ENCODE measurements at places on chromosomes 6 and 20.

DNA sequence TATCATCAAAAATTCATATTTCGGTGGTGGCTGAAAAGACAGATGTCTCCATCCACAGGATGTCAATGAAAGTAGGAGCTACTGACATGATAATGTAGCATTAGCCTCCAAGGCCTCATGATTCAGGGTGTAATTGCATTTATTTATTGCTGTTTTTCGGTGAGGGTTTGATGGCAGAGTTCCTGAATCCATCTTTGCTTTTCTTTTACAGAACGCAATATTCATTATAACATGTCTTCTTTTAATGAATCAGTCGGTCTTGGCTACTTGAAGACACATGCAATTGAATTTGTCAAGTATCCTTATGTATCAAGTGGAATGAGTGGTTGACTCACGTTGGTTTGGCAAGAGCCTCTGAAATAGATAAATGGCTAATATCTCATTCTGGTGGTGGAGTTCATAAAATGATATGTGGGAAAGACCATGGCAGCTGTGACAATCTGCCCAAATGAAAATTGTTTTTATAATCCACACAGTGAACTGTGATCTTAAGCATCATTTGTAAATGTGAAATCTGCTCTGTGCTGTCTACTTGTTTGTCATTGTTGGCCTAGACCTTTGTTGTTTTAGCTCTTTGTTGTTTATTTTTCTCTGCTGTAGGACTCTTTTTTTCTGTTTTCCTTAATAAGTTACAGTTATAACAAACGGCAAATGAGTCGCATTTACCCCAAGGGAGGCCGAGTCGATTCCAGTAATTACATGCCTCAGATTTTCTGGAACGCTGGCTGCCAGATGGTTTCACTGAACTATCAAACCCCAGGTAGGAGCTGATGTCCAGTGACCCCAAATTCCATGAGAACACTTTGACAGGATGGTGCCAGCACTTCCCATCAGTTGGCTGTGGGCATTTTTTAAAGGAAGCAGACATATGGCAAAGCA is 105.7 kb upstream of the LAMP5 start:
- no peak for DNase-seq

- no peak for DNase-seq
These were observed 92.7 kb upstream of the ARMC2 start for GRCh38 chr6:108755257-108756240.

DNA sequence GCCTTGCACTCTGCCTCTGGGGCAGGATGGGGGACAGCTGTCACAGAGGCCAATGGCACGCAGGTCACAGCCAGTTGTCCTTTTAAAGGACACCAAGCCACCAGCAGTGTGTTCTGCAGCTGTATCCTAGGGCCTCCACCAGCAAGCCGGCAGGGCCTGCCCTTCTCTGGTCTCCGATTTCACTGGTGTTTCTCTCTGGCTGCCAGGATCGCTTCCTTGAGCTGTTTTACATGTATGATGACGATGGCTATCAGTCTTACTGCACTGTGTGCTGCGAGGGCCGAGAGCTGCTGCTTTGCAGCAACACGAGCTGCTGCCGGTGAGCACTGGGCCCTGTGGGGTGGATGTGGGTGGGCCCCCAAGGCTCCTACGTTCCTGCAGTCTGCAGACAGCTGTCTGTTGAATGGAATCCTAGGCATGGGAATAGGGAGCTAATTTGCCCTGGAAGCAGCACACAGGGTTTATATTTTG is 22.7 kb upstream of the MAPRE1 start:
- no peak for DNase-seq

GRCh38 chr20:62749851-62750445 is 41.3 kb downstream of the NTSR1 start:
- DNase-seq, result no peak

- no peak for DNase-seq
These were observed 139.5 kb upstream of the SCGN start for GRCh38 chr6:25512560-25512959.

DNA sequence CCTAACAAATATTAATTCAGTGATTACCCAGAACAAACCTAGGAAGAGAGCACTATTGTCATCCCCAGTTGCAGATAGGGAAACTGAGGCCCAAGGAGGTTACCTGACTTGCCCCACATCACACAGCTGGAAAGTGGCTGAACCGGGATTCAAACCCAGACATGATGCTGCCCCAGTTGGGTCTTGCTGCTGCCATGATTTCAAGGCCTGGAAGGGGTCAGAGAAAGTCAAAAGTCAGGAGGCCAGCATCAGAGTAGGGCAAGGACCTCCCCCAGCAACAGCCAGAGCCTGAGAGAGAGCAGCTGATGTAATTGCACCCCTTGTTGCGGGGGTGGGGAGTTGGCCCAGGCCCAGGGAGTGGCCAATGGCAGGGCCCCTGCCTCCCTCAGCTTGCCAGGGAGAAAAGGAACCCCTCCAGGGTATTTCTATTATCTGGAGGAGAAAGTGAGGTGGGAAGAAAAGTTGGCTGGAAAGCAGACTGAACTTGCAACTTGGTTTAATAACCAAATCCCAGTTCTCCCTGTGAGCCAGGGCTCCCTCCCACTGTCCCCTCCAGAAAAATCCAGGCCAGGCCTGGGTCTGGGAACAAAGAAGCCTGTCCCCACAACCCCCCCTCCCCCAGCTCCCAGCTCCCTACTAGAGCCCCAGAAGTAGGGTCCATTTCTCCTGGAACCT is 83.6 kb downstream of the MRPL14 start:
- no peak for DNase-seq

- DNase-seq, result no peak
These were observed 149.4 kb upstream of the BMP2 start for GRCh38 chr20:6618051-6618450.

DNA sequence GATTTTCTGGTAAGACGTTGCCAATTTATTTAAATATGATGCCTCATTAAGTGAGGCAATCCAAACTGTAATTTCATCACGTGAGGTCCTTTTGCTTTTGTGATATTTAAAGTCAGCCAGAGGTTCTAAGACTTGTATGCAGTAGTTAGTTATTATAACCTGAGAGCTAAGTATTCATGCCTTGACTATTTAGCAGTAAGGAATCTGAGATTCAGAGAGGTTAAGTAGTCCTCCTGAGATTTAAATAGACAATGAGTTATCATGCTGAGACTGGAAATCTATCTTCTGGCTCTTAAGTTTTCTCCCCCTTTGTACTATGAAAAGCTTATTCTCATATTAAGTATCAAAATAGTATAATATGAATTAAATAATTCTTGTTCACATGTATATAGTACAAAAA is 158.0 kb downstream of the UTRN start:
- no peak for DNase-seq

DNA sequence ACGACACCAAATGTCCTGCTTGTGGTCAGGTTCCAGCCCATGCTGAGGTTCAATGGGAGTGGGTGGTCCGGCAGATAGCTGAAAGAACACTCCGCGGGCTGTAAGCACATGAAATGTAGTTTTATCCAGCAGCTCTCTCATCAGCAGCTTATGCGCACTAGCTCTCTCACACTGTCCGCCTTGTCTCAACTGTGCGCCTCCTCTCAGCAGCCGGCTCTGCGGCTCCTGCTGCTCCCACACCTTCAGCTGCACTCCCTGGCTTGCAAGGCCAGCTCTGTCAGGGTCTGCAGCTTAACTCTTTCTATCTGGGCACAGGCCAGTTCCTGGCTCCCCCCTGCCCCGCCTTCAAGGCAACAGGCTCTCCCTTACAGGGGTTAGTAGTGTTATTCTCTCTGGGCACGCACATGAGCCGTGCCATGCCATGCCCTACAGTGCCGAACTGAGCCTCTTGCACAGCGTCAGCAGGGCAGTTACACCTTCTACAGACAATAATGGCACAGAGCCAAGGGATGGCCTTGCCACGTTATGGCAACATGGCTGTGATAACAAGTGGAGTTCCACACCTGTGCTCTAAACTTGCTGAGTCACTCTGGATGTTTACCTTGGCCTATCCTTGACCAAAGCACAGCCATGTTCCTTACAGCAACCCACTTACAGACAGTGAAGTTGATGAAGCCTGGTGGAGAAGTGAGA is 84.0 kb upstream of the LRFN2 start:
- DNase-seq, result no peak

- no peak for DNase-seq
These were observed 218.6 kb upstream of the UFL1 start for GRCh38 chr6:96302991-96303390.

GRCh38 chr6:11621119-11621518 is 83.6 kb downstream of the TMEM170B start:
- DNase-seq, result no peak

- DNase-seq, result no peak
These were observed 1065.7 kb upstream of the MANEA start for GRCh38 chr6:94511502-94512088.

DNA sequence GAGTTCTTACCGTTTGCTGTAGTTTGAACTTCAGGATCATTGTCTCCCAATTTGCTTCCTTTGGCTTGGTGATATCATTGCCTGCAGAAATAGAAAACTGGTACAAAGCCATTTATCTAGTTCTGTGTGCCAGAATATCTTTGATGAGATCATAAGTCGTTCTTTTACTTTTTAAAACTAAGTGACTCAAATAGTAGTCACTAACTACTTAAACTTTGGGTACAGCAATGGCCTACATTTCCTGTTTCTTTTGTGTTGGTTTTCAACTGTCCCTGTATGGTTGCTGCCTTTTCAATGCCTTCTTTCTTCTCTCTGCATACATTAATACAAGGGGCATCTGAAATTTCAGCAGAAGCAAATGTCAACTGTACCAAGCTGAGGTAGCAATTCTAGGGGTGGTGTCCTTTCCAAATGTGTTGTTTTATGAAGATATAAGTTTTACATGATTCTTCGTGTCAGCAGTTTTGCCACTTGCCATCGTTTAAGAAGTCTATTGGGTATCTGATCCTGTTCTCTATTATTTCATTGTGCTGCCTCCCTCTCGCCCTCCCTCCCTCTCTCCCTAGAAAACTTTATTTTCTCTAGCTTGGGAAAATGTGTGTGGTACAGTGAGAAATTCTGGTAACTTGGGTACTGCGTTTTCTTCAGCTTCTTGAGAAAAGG is 238.5 kb downstream of the FARS2 start:
- DNase-seq, result no peak

DNA sequence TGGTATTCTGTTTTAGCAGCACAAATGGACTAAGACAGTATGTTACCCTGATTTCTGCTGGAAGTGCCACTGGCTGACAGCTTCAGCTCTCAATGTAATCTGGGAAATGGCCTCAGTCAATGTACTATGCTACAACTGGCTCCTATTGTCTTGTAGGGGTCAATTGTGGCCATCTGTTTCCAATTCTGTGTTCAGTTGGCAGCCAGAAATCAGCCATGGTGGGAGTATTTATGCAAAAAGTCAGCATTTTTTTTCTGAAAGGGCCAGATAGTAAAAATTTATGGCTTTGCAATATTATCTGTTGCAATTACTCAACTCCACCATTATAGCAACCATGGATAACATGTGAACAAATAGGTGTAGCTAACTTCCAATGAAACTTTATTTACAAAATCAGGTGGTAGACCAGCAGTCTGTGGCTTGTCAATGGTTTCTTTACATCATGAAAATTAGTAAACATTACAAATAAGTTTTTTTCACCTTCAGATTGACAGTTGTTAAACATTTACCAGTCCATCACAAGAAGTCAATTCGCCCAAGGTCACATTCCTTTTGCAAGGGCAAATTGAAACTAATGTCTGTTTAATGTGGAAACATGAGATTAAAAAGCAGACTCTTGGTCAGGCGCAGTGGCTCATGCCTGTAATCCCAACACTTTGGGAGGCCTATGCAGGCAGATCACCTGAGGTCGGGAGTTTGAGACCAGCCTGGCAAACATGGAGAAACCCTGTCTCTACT is 58.3 kb upstream of the TSHZ2 start:
- no peak for DNase-seq

DNA sequence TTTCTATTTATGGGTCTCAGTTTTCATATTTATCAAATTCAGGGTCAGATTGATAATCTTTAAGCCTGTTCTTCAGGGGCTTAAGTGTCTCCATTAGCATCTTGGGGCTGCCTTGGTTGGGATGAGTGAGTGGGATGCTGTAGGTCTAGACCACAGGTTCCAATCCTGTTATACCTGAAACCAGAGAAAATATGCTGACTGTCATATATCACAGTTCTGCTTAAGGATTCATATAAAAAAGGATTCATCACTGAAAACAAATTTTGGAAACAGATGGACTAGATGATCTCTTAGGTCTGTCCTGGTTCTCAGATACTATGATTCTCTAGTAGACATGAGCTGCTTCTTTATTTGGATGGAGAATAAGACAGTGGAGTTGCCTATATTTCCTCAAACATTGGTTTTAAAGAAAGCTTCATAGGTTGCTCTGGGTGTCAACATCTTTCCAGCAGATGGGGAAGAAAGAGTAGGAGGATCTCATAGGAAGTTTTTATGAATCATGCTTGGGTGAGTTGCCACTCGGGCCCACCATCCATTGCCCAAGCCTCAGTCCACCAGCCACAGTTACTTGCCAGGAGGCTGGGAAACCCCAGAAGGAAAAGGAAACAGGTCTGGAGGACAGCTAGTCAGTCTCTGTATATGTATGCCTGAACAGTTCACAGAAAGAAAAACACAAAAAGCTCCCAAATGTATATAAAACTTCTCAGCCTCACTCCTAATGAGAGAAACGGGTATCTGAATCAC is 42.9 kb upstream of the MAP7 start:
- DNase-seq, result no peak

DNA sequence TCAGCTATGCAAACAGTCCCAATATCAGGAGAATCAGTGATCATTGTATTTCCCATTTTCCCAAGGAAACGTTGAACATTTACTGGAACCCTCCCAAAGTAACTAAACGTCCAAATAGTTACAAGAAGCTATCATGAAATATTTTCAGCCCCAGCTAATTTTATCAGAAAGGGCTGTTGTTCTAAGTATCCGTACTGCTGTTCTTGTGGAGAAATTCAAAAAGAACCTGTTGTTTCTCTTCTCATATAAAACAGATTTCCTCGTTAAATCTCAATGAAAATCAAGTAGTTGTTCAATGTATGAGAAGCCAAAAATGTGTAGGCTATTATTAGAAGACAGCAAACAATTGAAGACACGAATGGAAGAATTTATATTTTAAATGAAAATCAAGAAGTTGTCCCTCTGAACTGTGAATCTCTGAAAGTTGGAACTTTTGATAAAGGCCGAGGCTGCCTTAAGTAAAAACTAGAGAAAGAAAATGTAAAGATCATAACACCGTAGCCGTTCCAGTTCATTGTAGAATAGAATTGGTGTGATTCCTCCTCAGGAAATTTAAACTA is 107.7 kb downstream of the HFE start:
- DNase-seq, result no peak

- no peak for DNase-seq
These were observed 12.8 kb downstream of the RGS17 start for GRCh38 chr6:153117986-153118879.

- DNase-seq, result no peak
These were observed 29.3 kb upstream of the TRIM27 start for GRCh38 chr6:28953039-28953584.

GRCh38 chr6:134795001-134795400 is 154.9 kb downstream of the ALDH8A1 start:
- DNase-seq, result no peak

DNA sequence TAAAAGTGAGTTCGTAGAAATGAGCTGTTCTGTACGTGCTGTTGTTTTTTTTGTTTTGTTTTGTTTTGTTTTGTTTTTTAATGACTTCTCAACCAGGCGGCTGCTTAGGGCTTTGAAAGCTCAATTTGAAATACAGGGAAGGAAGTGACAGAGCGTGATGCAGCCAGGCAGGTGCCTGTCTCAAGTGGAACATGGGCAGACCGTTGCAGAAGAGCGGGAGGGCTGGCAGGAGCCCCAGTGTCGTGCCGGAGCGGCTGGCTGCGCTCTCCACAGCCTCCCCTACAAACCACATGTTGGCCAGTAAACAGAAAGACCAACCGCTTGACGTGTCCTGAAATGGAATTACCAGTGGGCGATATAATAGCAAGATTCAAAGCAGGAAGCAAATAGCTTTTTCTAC is 164.9 kb upstream of the RREB1 start:
- DNase-seq, result no peak
